ENCODE measurements at places on chromosomes 5 and 9.

DNA sequence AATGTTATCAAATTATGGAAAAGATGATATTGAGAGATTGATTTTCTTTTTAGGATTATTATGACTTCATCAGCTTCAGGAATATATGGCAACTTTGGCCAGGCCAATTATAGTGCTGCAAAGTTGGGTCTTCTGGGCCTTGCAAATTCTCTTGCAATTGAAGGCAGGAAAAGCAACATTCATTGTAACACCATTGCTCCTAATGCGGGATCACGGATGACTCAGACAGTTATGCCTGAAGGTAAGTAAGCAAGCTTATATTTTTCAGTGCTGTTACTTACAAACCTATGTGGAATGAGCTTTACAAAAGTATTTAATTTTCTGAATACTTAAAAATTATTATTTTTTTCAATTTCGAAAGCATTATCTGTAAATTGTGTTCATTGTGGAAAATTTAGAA lies 26.5 kb downstream of the HSD17B4 start:
- no peak for DNase-seq

- no peak for DNase-seq
These were observed 607.9 kb downstream of the KCTD16 start for GRCh38 chr5:144778561-144778960.

- DNase-seq: no peak
These were observed 146.8 kb upstream of the DAPK1 start for GRCh38 chr9:87350915-87351314.

GRCh38 chr9:126419475-126419874 lies 92.8 kb downstream of the MVB12B start:
- no peak for DNase-seq

- DNase-seq: no peak
These were observed 53.6 kb upstream of the RANBP6 start for GRCh38 chr9:6068983-6069382.

DNA sequence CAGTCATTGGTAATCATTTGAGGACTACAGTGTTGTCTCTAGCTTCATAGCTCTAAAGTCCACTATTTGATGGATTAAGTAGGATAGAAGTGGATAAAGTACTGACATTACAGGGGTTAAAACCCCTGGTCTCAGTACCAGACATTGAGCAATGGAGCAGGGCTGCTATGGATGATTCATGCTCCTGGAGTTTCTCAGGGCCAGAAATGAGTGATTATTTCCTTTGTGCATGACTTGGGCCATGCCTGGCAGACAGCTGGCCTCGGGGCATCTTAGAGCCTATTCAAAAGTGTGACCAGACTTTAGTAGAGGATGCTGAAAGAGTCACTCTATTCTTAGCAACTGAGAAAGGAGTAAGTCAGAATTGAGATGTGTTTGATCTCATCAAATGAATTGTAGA lies 350.7 kb upstream of the TLE4 start:
- DNase-seq: no peak

DNA sequence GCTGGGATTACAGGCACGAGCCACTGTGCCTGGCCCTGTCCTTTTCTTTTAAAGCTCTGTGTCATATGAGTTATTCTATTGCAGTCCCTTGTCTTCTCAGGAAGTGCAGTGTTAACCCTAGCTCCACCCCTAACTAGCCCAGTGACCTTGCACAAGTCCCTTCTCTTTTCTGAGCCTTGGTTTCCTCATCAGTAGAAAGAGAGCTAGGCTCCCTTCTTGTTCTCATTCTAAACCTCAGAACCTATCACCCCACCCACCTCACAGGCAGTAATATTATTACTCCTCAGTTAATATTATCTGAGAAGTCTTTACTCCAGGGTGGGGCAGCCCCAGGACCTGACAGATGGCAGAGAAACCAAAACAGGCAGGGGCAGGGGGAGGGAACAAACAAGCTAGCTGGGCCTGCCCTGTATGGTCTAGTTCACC lies 7.2 kb downstream of the CYFIP2 start:
- DNase-seq: no peak

GRCh38 chr9:22050924-22051323 lies 41.8 kb upstream of the CDKN2B start:
- DNase-seq: no peak

DNA sequence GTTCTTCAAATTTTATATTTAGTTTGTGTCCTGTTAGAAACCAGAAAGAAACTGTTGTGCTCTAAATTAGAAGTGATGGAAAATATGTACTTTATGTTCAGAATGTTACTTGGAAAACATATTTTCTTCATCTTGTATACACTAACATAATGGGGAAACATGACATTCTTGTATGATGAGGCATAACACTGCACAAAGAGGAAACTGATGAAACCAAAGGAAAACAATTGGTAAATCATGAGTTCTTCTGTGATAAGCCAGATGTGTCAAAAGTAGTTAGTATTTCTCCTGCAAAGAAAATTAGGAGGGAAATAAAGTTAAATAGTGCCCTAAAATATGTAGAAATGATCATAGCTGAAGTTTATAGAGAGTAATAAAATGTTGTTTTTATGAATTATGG lies 111.1 kb upstream of the FBN2 start:
- no peak for DNase-seq
